ENCODE measurements at places on chromosomes 5 and 9. TPM values are rescaled to one million over a fixed set of nuclear protein-coding genes. Genes with fewer than 3 reads are reported as not detected.

Gene PCDH1
- total RNA-seq: 6.0 TPM

Gene TBC1D9B
- 65.7 TPM for total RNA-seq

Gene ARHGEF37
- total RNA-seq: 1.3 TPM

Gene ATOX1
- total RNA-seq: 229 TPM

Gene PPP3R2
- not detected for total RNA-seq

Gene CNTFR
- 0.24 TPM for total RNA-seq

Gene SNX18
- 7.3 TPM for total RNA-seq

Gene CTNNAL1
- 56.4 TPM for total RNA-seq

Gene CARD6
- total RNA-seq: 3.2 TPM

All from A549 treated with GW870086 at 1 μM for 4 hours (cell line).